ENCODE measurements at places on chromosomes 7 and 10.
A peak's percentile ranks its signal among the peaks of the same experiment; 100 is the strongest.

DNA sequence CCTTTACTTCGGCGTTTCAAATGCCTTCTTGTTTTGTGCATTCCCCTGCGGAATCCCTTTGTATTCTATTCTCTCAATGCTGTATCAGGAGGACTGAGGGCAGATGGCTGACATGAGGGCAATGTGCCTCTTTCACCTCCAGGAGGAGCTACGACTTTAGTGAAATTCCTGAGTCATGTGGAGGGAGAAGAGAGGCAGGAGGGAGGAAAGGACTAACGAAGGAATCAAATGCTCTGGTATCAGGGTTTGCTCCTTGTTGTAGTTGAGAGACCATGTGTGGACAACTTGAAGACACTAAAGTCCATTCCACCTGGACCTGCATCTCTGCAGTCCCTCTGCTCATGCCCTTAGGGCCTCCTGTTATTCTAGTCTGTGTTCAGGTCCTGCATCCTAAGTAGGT is 40.2 kb upstream of the PRSS58 start:
- DNase-seq = peak; percentile 71

GRCh38 chr7:79176859-79177477 is 276.5 kb downstream of the MAGI2 start:
- peak; percentile 70 for DNase-seq

DNA sequence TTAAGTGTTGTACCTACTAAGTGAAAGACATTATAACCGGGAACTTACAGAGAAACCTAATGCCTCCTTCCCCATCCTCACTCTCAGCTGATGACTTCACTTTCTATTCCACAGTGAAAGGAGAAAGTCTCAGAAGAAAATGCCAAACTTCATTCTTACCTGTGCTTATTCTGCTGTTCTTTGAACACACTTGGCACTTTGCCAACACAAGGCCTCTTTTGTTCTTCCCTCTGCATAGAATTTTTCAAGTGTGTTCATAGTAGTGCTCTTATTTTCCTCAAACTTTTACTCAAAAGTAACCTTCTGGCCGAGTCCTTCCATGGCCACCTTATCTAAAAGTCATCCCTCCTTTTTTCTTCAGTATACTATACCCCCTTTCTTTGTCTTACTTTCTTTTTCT is 59.4 kb upstream of the ETV1 start:
- peak; percentile 20 for DNase-seq

DNA sequence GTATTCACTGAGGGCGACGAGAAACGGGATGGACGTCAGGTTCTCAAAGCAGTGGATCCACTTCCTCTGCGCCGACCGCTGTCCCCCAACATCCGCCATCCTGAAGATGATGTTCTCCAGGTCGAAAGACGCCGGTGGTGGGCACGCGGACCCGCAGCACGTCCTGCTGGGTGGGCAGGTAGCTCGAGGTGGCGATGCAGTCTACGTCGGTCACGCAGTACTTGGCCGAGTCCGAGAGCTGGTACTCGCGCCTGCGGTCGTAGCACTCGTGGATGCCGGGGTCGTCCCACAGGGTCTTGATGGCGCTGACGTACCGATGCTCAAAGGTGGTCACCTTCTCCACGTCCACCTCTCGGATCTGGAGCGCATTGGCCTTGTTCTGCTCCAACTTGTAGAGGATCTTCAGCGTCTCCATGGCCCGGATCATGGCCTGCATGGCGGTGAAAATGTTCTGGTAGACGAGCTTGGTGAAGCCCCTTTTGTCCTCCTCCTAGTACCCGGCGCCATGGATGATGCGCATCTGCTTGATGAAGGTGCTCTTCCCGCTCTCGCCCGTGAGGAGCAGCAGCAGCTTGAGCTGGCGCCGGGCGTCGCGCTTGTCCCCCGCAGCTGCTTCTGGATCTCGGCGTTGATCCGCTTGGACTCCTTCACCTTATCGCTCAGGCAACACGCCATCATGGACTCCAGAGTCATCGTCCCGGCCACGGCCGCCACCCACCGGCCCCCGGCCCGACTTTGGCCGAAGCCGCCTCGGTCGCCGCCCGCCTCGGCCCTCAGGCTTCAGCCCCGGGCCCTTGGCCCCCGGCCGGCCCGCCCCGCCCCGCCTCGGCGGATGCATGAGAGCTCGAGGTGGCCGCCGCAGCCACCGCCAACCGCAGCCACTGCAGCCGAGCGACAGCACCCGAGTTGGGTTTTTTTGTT is 122.9 kb upstream of the KCTD7 start:
- peak; percentile 46 for DNase-seq

- DNase-seq = no peak
Observed at GRCh38 chr7:128380483-128381106, 19.1 kb upstream of the PRRT4 start.
